ENCODE measurements at places on chromosomes 3 and 15.

GRCh38 chr3:190532731-190533203, 18.9 kb downstream of the IL1RAP start:
- no peak for DNase-seq

DNA sequence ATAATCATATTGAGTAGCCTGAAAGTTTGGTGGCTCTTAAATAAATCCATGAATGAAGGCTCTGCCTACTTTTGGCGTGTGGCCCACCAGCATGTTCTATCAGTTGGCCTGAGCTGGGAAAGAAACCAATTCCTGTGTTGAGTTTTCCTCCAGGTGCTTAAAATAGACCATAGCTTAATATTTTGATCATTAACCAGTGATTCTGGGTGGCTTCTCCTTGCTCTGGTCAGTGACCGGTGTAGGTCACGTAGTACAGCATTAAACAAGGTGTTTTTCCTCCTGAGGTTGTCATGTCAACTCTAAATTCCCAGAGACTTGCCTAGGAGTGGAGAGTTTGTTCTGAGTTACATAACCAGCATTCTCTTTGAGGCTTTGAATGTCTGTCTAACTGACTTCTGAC, 1.3 kb downstream of the HHLA2 start:
- no peak for DNase-seq

GRCh38 chr15:57849317-57849716, 142.8 kb downstream of the POLR2M start:
- DNase-seq: no peak

- DNase-seq: no peak
Observed at GRCh38 chr3:50574444-50574831, 5.1 kb downstream of the HEMK1 start.

GRCh38 chr15:62464705-62465104, 299.6 kb upstream of the C2CD4B start:
- DNase-seq: no peak

DNA sequence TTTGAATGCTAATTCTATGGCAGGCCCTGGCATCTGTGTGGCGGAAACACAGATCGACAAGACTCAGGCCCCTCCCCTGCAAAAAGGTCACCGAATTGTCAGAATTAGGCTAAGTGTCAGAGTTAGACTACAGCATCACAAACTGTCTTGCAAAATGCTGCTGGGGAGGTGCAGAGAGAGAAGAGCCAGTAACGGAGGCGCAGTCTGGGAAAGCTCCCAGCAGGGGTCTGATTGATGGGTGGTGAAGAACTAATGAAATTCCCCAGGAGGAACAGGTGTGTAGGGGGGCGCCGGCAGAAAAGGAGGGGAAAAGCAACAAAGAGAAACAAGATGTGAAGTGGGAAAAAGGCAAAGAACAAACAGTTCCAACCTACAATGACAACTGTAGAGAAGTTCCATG, 72.7 kb upstream of the TAMM41 start:
- no peak for DNase-seq

- no peak for DNase-seq
Observed at GRCh38 chr3:119184796-119185570, 11.6 kb downstream of the UPK1B start.

DNA sequence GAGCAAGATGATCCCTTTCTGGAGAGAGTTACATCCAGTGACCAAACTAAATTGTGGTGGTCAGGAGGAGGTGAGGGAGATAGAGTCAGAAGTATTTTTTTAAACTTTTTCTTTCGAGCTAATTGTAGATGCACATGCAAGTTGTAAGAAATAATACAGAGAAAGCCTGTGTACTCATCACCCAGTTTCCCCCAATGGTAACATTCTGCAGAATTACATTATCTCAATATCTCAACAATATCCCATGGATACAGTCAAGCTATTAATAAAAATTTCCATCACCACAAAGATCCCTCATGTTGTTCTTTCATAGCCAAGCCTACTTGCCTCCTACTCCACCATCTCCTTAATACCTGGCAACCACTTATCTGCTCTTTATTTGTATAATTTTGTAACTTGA, 3.3 kb upstream of the TMEM45A start:
- no peak for DNase-seq

DNA sequence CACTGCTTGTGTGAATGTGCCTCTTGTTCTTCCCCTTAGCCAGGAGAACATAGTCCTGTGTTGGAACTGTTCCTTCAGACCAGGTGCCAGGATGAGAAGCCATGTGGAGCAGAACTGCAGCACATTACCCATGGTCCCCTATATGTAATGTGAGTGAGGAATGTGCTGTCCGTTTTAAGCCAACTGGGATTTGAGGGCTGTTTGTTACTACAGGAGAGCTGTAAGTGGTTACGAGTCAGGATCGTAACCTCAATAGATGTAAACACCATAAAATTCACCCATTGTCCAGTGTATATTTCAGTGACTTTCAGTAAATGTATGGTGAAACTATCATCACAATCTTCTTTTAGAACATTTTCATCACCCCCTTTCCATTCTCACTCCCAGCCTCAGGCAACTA, 10.1 kb upstream of the SCAP start:
- DNase-seq: no peak

GRCh38 chr15:51724199-51724598, 13.3 kb downstream of the LYSMD2 start:
- DNase-seq: no peak

DNA sequence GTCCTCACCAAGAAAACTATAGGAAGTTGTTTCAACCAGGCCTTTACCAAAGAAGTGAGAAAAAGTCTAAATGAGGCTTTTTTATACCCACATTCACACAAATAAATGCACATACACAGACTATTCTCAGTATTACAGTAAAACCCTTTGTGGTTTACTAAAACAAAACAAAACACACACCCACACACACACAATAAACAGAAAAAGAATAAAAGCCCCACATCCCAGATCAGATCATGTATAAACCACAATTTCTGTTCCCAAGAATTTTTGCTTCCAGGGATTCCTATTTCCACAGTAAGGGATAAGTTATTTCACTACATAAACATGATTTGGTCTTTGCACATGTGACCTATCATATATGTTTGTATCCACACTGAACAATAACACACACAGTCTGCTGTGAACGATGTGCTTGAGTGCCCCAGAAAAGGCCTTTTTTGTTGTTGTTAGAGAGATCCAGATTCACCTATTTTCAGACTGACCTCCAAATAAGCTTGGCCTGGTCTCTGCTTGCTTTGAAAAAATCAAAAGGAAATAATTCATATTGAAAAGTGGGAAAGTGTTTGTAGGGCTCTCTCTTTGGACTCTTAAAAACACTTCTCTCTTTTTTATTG, 283.4 kb upstream of the ATP11B start:
- DNase-seq: no peak

DNA sequence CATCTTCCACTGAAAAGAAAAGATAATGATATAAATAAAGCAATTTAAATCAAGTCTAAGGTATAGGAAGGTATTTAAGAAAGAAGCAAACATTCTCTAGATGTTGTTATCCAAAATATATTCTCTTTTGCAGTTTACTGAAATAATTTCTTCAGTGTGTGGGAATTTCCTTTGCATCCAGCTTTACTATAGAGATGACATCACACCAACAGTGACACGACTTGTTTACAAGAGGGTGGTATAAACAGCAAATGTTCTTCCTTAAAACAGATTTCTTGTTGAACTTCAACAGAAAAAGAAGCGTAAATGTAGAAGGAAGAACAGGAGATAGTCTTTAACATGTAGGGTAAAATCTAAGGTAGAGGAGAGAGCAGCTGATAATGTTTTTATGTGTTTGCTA, 202.5 kb downstream of the ROBO2 start:
- DNase-seq: no peak

DNA sequence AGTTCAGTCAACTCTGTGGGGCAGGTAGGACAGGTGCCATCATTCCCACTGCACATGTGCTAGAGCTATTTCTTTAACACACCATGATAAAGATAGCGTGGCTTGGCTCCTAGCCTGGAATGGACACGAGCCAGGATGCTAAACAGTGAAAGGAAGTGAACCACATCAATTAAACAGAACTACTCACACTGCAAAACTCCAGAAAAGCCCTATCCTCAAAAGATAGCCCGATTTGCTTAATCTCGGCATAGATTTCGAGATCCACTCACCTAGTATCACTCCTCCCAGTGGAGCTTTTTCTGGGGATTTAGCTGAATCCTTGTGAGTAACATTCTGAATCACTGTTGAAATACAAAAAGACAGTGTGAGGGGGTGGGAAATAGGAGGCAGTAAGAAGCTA, 118.0 kb downstream of the ABI3BP start:
- DNase-seq: no peak

- no peak for DNase-seq
Observed at GRCh38 chr15:74829991-74830390, 3.6 kb downstream of the CPLX3 start.

GRCh38 chr3:9769426-9770275, at the start of gene CAMK1:
Gene CAMK1, minus strand, starts transcription at chr3:9769947. Its CDS starts 2,198 bp downstream, at chr3:9767749.
- DNase-seq: peak; percentile 52

DNA sequence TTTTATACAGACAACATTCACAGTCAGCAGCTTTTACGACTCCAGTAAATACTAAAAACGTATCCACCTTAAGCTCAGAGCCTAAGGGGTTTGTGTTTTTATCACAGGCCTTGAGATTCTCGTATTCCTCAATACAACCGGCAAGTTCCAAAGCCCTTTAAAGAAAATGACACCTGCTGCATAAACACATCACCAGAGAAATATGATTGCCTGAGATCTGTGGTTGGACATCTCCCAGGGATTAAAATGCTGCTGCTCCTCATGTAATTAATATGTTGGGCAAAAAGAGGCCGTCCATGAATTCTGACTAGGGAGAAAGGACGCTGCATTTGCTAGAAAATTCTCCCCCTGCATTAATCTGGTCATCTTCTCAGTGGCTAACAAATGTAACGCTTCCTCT, 544.8 kb downstream of the MAGI1 start:
- no peak for DNase-seq

- peak; percentile 65 for DNase-seq
Observed at GRCh38 chr3:45593708-45594601, 596 bp upstream of the LIMD1 start.

DNA sequence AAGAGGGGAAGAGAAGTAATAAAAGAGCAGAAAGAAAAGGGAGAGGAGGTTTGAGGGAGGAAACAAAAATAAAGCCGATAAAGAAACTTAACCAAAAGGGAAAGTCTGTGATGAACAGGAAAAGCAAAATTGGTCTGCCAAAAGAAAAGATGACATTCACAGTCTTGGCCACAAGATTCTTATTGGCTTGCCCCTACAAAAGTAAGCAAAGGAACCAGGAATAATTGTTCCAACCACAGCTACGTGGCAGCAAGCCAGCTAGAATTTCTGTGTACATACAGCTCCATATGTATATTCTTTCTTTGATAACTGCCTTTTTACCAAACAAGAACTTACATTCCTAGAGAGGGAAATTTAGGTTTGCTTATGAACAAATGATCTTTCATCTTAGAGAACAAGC, 79.6 kb downstream of the MLH1 start:
- DNase-seq: no peak

DNA sequence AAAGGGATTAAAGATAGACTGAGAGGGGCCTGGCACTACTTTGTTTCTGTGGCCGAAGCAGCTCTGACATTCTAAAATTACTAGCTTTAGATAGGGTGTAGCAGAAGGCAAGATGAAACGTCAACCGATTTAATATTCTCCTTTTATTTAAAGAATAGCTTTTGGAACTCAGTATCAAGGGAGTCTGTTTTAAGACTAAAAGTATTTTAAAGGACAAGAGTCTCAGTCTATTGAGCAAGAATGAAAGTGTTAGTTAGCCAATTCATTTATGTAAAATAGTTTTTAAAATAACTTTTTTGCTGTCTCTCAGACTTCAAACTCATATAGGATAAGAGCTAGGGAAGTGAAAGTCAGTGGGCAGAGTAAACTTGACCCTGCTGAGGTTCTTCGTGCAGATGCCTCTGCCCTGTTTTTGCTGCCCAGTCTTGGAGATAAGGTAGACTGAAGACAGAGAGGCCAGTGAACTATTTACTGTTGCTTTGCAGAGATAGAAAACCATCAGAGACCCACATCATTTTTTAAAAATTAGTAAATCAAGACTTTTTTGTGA, 1090.9 kb downstream of the ROBO2 start:
- DNase-seq: no peak

- peak; percentile 48 for DNase-seq
Observed at GRCh38 chr3:183116025-183116614, 16.8 kb upstream of the MCCC1 start.

GRCh38 chr15:88049506-88049905, 207.0 kb downstream of the NTRK3 start:
- no peak for DNase-seq

- DNase-seq: no peak
Observed at GRCh38 chr3:64939747-64940450, 252.1 kb upstream of the ADAMTS9 start.

- no peak for DNase-seq
Observed at GRCh38 chr3:132519914-132520313, 77.2 kb upstream of the ACKR4 start.

DNA sequence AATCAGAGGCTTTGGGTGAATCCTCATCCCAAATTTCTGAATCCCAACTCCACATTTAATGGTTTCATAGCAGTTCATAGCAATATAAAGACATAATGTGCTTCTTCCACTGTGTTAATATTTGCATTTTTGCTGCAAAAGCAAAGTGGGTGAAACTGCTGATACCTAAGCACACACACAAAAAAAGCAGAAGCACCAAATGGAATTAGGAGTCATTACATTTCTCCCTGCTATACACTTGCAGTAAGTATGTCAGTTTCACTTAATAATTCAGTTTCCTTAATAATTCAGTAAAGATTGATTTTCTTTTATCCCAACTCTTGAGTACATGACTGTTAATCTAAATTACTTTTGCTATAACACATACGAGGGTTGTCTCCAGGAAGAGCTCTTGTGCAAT, 48.9 kb upstream of the ALCAM start:
- no peak for DNase-seq

DNA sequence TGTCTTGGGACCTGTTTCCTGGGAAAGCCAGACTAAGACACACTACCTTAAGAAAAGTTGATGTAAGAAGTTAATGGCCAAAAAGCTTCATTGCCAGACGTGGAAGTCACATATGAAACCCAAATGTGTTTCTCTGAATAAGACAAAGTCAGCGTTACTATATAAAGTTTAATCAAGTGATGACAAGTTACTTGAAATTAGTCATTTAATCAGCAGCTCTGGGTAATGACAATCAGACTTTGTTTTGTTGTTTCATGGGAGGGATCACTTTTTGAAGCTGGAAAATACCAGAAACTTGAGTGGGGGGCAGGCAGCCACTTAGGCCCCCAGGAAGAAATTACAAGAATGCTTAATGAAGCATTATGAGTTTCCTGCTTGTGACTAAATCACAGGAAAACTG, 218.6 kb downstream of the PTPRG start:
- no peak for DNase-seq

- DNase-seq: no peak
Observed at GRCh38 chr3:174438501-174439145, 420.5 kb upstream of the NAALADL2 start.

- no peak for DNase-seq
Observed at GRCh38 chr3:73616056-73616455, 8.7 kb downstream of the PDZRN3 start.

DNA sequence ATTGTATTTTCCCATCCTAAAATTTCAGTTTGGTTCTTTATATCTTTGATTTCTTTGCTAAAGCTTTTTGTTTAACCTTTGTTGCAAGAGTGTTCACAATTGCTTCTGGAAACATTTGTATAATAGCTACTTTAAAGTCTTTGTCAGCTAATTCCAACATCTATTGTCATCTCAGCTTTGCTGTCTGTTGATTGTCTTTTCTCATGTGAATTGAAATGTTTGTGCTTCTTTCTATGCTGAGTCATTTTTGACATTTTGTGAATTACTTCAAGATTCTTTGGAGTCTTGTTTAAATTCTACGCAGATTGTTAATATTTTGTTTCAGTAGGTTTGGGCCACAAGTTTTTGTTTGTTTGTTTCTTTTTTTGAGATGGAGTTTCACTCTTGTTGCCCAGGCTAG, 73.2 kb downstream of the SUCNR1 start:
- no peak for DNase-seq
